Parietal lobe (tissue), 2 donors: ENCODE measurements at places on chromosomes 12 and 14. TPM values are rescaled to one million over a fixed set of nuclear protein-coding genes. Genes with fewer than 3 reads are reported as not detected.

PTGER2 gene
- total RNA-seq, result not detected

DLGAP5 gene
- 6.6 TPM for total RNA-seq

LTA4H gene
- 35.1 TPM for total RNA-seq

CATSPERB gene
- total RNA-seq, result 0.63 TPM

KCNH3 gene
- 10.3 TPM for total RNA-seq

KITLG gene
- 70.4 TPM for total RNA-seq

DNAI7 gene
- total RNA-seq, result 2.5 TPM

DIABLO gene
- 52.0 TPM for total RNA-seq

ARHGDIB gene
- total RNA-seq, result 14.7 TPM

LALBA gene
- not detected for total RNA-seq

TAS2R9 gene
- 2.8 TPM for total RNA-seq

MDP1 gene
- total RNA-seq, result 25.0 TPM

KRT6A gene
- total RNA-seq, result not detected

MANSC1 gene
- 3.4 TPM for total RNA-seq

P2RX2 gene
- total RNA-seq, result not detected

AHNAK2 gene
- 31.6 TPM for total RNA-seq

GARIN6 gene
- total RNA-seq, result not detected

FUT8 gene
- total RNA-seq, result 137 TPM
